ENCODE measurements at places on chromosomes 6 and 20. TPM values are rescaled to one million over a fixed set of nuclear protein-coding genes. Genes with fewer than 3 reads are reported as not detected.
A peak's percentile ranks its signal among the peaks of the same experiment; 100 is the strongest.

GRCh38 chr6:80674669-80675068 lies 568.2 kb downstream of the BCKDHB start:
- no peak for DNase-seq
- no peak overlapping the region for H3K27ac ChIP-seq
- no peaks in the 10 kb centered on the region for H3K4me1 ChIP-seq
- H3K36me3 ChIP-seq = no peaks in the 10 kb centered on the region
- no peaks in the 10 kb centered on the region for H3K27me3 ChIP-seq

DNA sequence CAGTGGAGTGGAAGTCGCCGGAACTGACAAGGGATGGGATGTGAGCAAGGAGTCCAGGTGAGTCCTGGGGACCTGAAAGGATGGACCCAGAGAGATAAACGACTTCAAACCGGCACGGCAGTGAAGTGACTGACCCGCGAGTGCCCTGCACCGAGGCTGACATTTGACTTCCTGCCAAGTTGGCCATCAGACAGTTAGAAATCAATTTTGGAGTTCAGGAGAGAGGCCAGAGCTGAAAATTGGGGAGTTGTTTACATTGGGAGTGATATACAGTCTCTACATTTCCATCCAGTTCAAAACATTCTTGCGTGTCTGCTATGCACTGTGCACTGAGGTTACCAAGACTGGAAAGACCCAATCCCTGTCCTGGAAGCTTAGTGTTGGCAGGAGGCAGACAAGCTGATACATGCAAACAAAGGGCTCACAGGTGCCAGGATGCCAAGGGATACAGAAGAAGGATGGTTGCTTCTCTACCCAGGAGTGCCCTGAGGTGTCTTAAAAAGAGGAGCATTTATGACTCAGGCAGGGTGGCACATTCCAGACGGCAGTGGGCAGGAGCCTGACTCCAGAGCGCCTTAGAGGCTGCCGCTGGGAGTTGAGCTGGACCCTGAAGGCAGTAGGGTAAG lies 186.6 kb downstream of the MTHFD1L start:
- no peak overlapping the region for H3K27ac ChIP-seq
- H3K4me3 ChIP-seq = no peak overlapping the region
- H3K27me3 ChIP-seq = no peaks in the 10 kb centered on the region
- no peaks in the 10 kb centered on the region for H3K4me1 ChIP-seq
- no peak for DNase-seq
- no peaks in the 10 kb centered on the region for H3K36me3 ChIP-seq

DNA sequence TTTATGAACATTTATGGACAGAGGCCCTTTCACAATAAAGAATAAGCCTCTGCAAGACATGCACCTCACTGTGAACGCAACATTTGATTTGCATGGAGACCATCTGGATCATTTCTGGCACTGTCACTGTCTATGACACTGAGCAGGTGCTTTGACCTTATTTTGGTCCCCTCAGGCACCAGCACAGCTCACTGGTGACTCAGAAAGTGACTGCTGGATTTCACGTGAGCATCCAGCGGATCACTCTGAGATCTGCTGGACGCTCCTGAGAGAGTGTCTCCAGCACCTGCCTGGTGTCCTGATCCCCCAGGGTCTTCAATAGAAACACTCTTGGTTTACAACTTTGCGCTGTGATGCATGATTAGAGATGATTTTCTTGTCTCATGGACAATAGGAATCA lies 375.7 kb downstream of the TENT5A start:
- no peak for DNase-seq
- H3K27me3 ChIP-seq = no peaks in the 10 kb centered on the region
- H3K4me3 ChIP-seq = no peak overlapping the region
- no peak overlapping the region for H3K27ac ChIP-seq
- H3K36me3 ChIP-seq = no peaks in the 10 kb centered on the region

DNA sequence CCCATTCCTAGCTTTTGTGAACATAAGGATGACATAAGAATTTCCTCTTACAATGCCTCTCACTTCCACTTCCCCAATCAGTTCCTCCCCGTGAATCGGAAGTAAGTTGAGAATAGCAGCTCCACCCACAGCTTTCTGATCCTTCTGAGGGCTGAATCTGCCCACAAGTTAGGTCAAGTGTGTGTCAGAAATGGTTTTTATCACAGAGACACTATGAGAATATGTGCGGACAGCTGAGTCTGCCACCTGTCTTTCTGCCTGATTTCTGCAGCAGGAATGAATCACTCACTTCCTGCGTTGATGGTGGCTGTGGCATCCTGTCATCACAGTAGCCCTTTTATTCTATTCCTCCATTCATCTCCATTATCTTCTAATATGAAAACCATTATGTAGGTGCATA lies 70.2 kb downstream of the RIN2 start:
- H3K27me3 ChIP-seq = no peaks in the 10 kb centered on the region
- H3K4me1 ChIP-seq = no peaks in the 10 kb centered on the region
- no peak overlapping the region for H3K4me3 ChIP-seq
- H3K27ac ChIP-seq = no peak overlapping the region
- DNase-seq = no peak

GRCh38 chr20:46703435-46703834 lies 6.0 kb upstream of the SLC2A10 start:
- no peak overlapping the region for H3K4me3 ChIP-seq
- H3K27ac ChIP-seq = no peak overlapping the region
- no peaks in the 10 kb centered on the region for H3K36me3 ChIP-seq

GRCh38 chr6:75337835-75338580 lies 53.4 kb upstream of the TMEM30A start:
- no peaks in the 10 kb centered on the region for H3K4me1 ChIP-seq
- no peaks in the 10 kb centered on the region for H3K27me3 ChIP-seq
- H3K36me3 ChIP-seq = no peaks in the 10 kb centered on the region
- no peak for DNase-seq
- no peak overlapping the region for H3K27ac ChIP-seq

DNA sequence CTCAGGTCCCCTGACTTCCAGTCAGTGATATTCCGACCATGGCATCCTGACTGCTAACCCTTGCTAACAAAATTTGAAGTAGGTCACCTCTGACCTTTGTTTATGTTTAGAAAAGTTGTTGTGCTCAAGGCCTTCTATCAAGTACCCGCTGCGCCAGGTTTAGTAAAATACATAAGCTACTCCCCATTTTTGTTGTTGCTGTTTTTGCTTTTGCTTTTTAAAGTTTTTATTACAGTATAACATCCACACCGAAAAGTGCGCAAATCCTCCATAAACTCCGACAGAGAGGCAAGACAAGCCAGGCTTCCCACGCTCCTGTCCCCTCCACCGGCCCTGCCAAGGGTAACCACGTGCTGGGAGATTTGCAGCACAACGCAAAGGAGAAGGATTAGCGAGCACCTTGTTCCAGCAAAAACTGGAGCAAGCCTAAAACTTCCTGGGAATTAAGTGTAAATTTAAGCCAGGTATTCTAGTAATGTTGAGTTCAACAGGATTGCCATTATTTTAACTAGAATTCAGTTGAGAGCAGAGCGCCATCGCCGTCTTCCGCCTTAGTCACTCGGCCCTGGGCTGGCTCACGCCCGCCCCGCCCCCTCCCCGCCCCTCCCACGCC lies 17.8 kb upstream of the HMGN4 start:
- peak overlapping the region; percentile 83 for H3K27ac ChIP-seq
- no peaks in the 10 kb centered on the region for H3K36me3 ChIP-seq
- DNase-seq = peak; percentile 64
- no peaks in the 10 kb centered on the region for H3K27me3 ChIP-seq
- H3K4me1 ChIP-seq = peaks cover 5% of the 10 kb centered on the region

DNA sequence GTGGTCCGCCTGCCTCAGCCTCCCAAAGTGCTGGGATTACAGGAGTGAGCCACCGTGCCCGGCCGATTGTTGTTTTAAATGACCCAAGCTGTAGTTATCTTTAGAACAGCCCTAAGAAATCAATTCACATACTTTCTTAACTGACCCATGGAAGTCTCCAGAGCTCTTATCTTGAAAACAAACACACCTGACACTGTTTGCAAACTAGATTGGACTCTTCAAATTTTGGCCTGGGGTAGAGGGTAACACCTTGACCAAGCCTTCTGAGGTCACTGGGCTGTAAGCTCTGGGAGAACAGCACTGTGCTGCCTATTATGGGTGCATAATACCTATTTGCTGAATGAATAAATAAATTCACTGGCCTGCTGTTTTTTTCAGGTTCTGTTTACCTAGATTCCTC lies 190.6 kb downstream of the AIG1 start:
- H3K36me3 ChIP-seq = no peaks in the 10 kb centered on the region
- no peak overlapping the region for H3K4me3 ChIP-seq
- H3K4me1 ChIP-seq = no peaks in the 10 kb centered on the region
- H3K27ac ChIP-seq = no peak overlapping the region

DNA sequence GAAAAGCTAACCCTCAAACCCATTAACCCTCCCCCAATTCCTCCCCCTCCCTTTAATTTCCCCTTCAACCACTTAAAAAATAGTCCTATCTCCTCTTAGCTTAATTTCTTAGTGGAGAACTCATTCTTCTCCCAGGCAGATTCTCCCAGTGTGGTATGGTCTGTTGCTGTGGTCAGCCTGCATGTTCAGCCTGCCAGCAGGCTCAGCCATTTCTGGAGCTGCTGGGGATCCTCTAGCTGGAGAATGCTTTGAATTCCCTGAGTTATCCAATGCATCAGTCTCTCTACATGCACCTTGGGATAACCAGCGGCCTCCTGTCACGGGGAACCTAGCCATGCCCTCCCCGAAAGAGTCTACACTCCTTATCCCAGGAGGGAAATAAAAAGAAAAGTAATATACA lies 375.4 kb upstream of the RSPO3 start:
- H3K36me3 ChIP-seq = no peaks in the 10 kb centered on the region
- no peaks in the 10 kb centered on the region for H3K27me3 ChIP-seq
- H3K27ac ChIP-seq = no peak overlapping the region

- H3K4me1 ChIP-seq = no peaks in the 10 kb centered on the region
- H3K4me3 ChIP-seq = no peak overlapping the region
- DNase-seq = no peak
These were observed 22.6 kb downstream of the SNX5 start for GRCh38 chr20:17946040-17946439.

- DNase-seq = no peak
- no peaks in the 10 kb centered on the region for H3K36me3 ChIP-seq
- no peak overlapping the region for H3K27ac ChIP-seq
These were observed 156.5 kb upstream of the PRDM1 start for GRCh38 chr6:105929626-105930025.

GRCh38 chr6:26224940-26225847 lies 138.0 kb downstream of the HFE start:
- H3K27me3 ChIP-seq = peaks cover 8% of the 10 kb centered on the region
- no peak overlapping the region for H3K27ac ChIP-seq
- no peak for DNase-seq
- H3K36me3 ChIP-seq = no peaks in the 10 kb centered on the region
- H3K4me3 ChIP-seq = peak overlapping the region; percentile 21

GRCh38 chr20:35129647-35130069 lies 17.5 kb downstream of the EDEM2 start:
- peaks cover 53% of the 10 kb centered on the region for H3K36me3 ChIP-seq
- no peak overlapping the region for H3K4me3 ChIP-seq
- H3K4me1 ChIP-seq = peaks cover 3% of the 10 kb centered on the region
- no peak overlapping the region for H3K27ac ChIP-seq
- no peaks in the 10 kb centered on the region for H3K27me3 ChIP-seq

DNA sequence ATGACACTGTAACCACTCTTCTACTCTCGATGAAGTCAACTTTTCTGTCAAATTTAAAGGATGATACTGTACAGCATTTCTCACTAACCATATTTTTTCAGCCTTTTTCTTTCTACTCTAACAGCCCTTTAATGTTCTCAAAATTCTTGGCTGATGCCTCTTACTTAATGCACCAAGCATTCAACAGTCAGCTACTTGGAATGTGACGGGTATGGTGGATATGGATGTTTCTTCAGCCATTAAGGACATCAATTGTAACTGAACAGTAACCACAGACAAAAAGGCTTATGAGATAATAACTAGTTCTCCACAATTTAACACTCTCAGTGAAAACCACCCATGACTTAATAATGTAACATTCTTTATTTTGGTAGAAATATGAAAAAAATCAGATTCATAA lies 467.2 kb upstream of the ZNF337 start:
- no peaks in the 10 kb centered on the region for H3K27me3 ChIP-seq
- H3K36me3 ChIP-seq = no peaks in the 10 kb centered on the region
- no peak overlapping the region for H3K4me3 ChIP-seq
- no peak for DNase-seq
- H3K4me1 ChIP-seq = no peaks in the 10 kb centered on the region
- H3K27ac ChIP-seq = no peak overlapping the region

DNA sequence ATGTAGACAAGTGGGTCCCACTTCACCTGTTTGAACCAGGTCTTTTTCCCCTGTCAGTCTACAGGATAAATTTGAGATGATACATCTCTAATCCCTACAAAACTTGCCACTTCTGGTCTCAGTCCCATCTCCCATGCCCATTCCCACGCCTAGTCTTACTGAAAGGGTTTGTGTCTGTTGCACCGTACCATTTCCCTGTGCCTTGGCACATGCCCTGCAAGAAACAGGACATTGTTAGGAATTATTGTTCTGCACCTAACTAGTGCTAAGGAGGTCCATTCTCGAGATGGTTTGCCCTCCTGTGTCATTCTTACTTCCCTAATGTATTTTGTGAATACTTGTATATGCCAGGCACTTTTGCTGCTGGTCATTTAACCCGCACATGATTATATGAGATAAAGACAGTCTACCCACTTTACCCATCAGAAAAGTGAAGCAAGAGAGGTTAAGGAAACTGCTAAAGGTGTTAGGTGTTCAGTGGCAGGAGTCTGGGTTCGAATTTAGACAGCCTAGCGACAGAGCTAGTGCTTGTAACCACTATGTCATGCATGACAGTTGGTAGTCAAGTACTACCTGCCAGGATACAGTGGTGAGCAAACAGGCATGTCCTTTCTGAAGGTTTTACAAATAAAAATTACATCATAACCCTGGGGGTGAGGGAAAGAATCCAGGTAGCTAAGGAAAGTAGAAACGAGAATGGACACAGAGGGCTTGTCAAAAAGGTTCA lies 12.7 kb downstream of the FAM217A start:
- DNase-seq = no peak
- no peak overlapping the region for H3K4me3 ChIP-seq

DNA sequence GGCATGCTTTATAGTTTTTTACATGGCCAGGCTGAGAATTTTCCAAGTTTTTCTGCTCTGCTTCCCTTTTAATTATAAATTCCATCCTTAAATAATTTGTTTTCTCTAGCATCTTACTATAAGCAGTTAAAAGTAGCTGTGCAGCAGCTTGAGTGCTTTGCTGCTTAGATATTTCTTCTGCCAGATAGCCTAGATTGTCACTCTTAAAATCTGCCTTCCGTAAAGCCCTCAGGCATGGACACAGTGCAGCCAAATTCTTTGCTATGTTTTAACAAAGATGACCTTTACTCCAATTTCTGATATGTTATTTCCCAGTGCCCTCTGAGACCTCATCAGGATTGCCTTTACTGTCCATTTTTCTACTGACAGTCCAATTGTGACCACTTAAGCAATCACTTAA lies 92.6 kb upstream of the SGK1 start:
- no peak for DNase-seq
- H3K4me1 ChIP-seq = no peaks in the 10 kb centered on the region
- no peak overlapping the region for H3K4me3 ChIP-seq
- no peak overlapping the region for H3K27ac ChIP-seq
- H3K27me3 ChIP-seq = no peaks in the 10 kb centered on the region
- H3K36me3 ChIP-seq = no peaks in the 10 kb centered on the region

- H3K27ac ChIP-seq = no peak overlapping the region
- H3K4me1 ChIP-seq = peaks cover 3% of the 10 kb centered on the region
- peak overlapping the region; percentile 75 for H3K4me3 ChIP-seq
- H3K27me3 ChIP-seq = no peaks in the 10 kb centered on the region
- no peak for DNase-seq
- no peaks in the 10 kb centered on the region for H3K36me3 ChIP-seq
These were observed 1.1 kb downstream of the CTSA start for GRCh38 chr20:45892049-45892825.

SLC22A7 gene
- not detected for total RNA-seq

GNRH2 gene
- total RNA-seq = not detected

MSH5 gene
- total RNA-seq = 5.6 TPM

PRELID3B gene
- 18.7 TPM for total RNA-seq

EYA4 gene
- total RNA-seq = 0.08 TPM

SLC2A10 gene
- total RNA-seq = 14.3 TPM
